Spinal cord (tissue), 10 donors: ENCODE measurements at places on chromosomes 11 and 22. TPM values are rescaled to one million over a fixed set of nuclear protein-coding genes. Genes with fewer than 3 reads are reported as not detected.

The NCAM1 gene
- polyA plus RNA-seq = 462 TPM

The C11orf86 gene
- 0.29 TPM for polyA plus RNA-seq

The GAB4 gene
- polyA plus RNA-seq = 0.36 TPM

GRCh38 chr11:76777876-76778275 lies 5.3 kb upstream of the TSKU start:
- DNase-seq = no peak

DNA sequence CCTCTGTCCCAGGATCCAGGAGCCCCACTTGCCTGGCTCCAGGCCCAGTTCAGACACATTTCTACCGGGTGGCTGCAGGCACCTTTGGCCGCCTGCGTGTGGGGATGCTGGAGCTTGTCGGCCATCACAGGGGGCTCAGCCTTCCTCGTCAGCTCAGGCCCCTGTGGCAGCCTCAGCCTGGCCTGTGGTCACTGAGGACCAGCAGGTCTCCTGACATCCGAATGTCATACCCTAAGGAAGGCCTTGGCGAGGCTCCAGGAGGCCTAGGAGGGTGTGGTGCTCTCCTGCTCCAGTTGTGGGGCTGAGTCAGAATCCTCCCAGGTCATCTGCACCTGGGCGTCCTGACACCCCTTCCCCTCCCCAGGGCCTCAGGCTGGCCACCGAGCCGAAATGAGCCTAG lies 14.9 kb upstream of the SOX10 start:
- no peak for DNase-seq

DNA sequence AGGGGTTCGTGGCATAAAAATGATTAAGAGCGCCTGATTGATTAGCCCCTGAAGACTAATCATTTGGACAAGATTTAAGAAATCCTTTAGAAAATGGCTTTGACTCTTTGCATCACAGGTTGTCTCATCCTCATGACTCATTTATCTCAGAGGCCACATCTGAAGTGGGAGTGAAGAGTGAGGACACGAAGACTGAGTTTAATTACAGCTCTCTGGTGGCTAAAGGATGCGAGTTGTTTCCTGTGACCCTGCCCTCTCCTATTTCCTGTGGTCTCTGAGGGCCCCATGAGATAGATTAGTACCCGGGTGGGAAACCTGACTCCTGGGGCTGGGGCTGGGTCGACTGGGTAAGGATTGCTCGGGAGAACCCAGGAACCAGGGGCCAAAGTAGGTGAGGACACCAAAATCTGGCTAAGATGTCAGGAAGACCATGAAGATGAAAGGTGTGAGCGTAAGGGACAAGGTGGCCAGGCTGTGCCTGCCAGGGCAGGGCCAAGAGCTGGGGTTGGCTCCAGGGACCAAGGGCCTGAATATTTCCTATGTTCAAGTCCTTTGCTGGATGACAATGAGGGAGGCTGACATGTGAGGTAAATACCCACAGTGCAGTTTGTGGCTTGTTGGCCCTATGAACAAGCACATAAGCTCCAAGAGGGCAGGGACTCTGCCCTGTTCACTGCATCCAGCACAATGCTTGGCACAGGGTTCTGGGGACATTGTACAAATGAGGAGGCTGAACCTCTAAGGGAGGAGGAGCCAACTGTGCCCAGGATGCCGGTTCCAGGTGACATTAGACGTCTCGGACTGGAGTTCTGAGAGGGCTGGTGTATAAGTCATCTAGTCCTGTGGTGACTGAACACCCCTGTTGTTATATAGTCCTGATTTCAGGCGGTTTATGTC lies 3.6 kb downstream of the OTOG start:
- DNase-seq = no peak

The MMP1 gene
- polyA plus RNA-seq = 0.08 TPM

The GRIA4 gene
- polyA plus RNA-seq = 118 TPM

The NCAPD3 gene
- polyA plus RNA-seq = 23.0 TPM

- DNase-seq = no peak
Measured at GRCh38 chr11:114172871-114173444, 113.4 kb downstream of the ZBTB16 start.

GRCh38 chr11:114280696-114281095 lies 15.5 kb upstream of the NNMT start:
- DNase-seq = peak; percentile 77

The SLC22A12 gene
- polyA plus RNA-seq = not detected

DNA sequence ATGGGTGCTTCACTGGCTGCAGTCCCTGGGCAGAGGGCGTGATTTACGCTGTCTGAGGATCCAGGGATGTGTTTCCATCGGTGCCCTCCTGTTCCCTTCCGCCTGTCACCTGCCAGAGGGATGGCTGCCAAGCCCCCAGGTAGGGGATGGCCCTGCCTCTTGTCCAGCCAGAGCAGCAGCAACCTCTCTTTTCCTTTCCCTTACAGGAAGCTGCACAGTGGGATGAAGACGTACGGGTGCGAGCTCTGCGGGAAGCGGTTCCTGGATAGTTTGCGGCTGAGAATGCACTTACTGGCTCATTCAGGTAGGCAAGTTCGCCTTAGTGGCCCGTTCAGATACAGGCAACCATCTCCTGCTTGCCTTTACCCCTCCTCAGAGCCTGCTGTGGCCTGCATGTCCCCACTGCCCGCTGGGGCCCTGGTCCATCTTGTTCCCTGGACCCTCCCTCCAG lies 96.6 kb downstream of the ZBTB16 start:
- no peak for DNase-seq

GRCh38 chr22:40743768-40744167 lies 64.5 kb downstream of the MCHR1 start:
- no peak for DNase-seq

- no peak for DNase-seq
Measured at GRCh38 chr22:39129746-39130145, 22.7 kb downstream of the CBX7 start.

DNA sequence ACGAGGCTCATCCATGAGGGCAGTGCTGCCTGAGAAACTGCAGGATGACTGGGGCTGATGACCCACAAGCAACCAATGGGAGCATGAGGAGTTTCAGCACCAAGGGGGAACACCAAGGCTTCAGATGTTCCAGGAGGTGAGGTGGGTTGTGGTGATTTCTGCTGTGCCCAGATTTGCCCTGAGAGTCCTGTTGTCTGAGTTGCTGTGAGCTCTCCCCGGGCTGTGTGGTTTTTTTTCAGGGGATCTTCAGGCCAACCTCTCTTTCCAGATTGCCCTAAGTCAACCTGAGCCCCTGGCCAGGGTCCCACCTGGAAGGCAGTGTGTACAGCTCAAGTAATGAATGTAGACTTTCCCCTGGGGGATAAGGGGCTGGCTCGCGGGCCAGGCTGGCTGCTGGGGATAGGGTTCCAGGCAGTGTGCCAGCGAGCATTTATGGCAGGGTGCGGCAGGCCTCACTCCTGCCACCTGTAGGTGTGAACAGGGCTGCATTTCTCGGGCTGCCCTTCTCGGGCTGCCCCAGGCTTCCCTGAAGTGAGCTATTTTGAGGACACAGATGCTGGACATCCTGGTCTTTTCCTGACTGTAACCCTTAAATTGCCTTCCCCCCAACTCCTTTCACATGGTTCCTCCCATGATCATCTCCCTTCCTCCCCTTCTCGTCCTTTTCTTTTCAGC lies 9.8 kb downstream of the SLC22A6 start:
- peak; percentile 55 for DNase-seq

The LRRC32 gene
- 11.0 TPM for polyA plus RNA-seq

The CD3D gene
- polyA plus RNA-seq = not detected

DNA sequence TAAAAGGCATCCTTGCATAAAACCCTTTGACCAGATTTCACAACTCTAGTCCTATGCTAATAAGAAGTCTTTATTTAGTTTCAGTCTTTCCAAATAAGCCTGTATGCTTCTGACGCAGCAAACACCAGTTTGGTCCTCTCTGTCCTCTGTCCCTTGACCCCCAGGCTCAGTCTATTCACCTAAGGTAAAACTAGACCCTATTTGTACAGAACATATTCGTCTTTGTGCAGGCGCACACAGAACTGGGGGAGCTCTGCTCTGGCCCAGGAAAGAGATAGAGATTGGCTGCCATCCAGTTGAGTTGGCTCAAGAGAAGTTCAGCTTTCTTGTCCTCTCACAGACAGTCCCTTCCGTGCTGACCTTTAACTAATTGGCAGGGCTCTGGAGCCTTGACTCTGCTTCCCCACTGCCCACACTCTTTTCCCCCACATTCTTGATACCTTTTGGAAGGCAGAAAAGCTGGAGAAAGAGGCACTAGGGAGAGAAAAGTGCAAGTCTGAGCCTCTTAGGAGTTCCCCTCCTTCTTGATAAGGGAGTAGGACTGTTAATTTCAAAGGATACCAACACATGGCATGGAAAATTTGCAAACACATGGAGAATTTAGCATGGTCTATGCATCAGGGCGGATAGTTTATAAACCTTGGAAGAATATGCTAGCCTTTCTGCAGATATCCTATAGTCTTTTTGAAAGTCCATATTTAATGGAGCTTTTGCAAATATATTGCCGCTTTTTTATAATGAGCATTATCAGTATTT lies 21.2 kb upstream of the PSMA1 start:
- no peak for DNase-seq

GRCh38 chr11:6067502-6067901 lies 36.9 kb upstream of the OR56A1 start:
- peak; percentile 79 for DNase-seq

DNA sequence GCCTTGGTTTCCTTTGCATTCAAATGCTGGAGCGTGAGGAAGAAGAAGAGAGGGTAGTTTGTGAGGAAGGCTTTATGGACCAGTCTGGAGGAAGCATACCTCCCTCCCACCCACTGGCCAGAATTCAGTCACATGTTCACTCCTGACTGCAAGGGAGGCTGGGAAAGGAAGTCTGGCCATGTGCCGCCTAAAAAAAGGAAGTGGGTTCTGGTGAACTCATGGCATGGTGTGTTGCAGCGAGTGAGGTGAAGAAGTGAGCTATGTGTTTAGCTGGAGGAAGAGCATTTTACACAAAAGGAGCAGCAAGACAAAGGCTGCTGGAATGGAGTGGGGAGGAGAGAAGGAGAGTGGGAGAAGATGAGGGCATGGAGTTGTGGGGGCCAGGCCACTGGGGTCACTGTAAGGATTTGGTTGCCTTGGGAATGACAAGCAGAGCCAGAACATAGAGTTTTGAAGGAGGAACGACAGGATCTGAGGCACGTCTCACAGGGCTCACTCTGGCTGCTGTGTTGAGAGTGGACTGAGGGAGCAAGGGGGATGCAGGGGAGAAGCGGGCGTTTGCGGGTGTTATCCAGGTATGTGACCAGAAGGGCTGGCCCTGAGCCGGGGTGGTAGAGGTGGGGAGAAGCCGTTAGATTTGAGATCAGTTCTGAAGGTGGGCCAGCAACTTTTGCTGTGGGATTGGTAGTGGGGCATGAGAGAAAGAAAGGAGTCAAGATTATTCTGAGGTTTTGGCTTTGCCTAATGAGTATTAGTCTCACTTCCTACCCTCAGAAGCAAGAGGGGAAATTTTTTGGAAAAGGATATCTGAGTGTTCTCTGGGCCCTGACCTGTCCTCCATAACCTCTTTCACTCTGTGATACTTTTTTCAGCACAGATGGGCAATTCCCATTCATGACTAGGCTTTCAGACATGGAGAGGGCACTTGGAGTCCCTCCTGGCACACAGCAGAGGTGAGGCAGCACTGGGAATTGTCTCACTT lies 26.4 kb downstream of the BMAL1 start:
- no peak for DNase-seq

- DNase-seq = peak; percentile 88
Measured at GRCh38 chr11:118175993-118176777, at the start of gene SCN2B. Gene SCN2B, minus strand, starts transcription at chr11:118176639. Its CDS starts 208 bp downstream, at chr11:118176431.

GRCh38 chr22:41177622-41178424 lies 27.3 kb upstream of the L3MBTL2 start:
- DNase-seq = no peak

- no peak for DNase-seq
Measured at GRCh38 chr11:133078012-133078411, 454.3 kb downstream of the OPCML start.

The C11orf97 gene
- 1.4 TPM for polyA plus RNA-seq

- DNase-seq = no peak
Measured at GRCh38 chr11:1983601-1983961, 14.1 kb downstream of the H19 start.

The RNF215 gene
- 35.0 TPM for polyA plus RNA-seq

The WEE1 gene
- polyA plus RNA-seq = 34.7 TPM

DNA sequence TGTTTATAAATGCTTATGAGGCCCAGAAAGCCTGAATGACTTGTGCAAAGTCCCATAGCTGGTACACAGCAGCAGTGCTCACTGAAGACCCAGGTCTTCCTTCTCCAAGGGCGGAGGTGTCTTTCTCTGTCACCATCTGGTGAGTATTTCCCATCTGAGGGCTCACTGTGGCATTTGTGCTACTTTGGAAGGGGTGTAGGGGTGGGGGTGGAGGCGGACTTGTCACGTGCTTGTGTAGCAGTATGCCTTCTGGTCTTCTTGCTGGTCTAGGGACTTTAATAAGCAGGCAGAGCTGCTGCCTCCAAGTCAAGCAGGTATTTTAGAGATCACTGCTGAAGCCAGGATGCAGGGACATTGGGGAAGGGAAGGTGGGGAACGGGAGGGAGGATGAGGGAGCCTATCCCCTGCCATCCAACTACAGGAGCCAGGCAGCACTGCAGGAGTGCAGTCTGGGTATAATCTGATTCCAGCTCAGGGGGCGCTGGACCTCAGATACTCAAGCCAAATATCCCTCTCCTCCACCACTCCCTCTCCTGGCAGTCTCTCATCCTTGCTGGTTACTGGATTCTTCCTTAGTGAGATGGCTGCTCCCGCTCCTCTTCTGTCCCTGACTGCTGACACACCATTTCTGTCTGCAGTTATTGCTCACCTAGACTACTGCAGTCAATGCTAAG lies 3.4 kb downstream of the ABCC8 start:
- DNase-seq = no peak

- DNase-seq = no peak
Measured at GRCh38 chr11:74756571-74756970, 7.9 kb downstream of the RNF169 start.

- DNase-seq = no peak
Measured at GRCh38 chr11:69674267-69674885, 777 bp downstream of the LTO1 start.

- DNase-seq = no peak
Measured at GRCh38 chr11:554428-555226, 5.9 kb downstream of the LMNTD2 start.

The GRIK4 gene
- polyA plus RNA-seq = 18.4 TPM

The ARHGAP8 gene
- polyA plus RNA-seq = 8.5 TPM
